ENCODE measurements at places on chromosomes 16 and 17.

GRCh38 chr17:19445105-19445504, 34.1 kb downstream of the RNF112 start:
- DNase-seq, result no peak

DNA sequence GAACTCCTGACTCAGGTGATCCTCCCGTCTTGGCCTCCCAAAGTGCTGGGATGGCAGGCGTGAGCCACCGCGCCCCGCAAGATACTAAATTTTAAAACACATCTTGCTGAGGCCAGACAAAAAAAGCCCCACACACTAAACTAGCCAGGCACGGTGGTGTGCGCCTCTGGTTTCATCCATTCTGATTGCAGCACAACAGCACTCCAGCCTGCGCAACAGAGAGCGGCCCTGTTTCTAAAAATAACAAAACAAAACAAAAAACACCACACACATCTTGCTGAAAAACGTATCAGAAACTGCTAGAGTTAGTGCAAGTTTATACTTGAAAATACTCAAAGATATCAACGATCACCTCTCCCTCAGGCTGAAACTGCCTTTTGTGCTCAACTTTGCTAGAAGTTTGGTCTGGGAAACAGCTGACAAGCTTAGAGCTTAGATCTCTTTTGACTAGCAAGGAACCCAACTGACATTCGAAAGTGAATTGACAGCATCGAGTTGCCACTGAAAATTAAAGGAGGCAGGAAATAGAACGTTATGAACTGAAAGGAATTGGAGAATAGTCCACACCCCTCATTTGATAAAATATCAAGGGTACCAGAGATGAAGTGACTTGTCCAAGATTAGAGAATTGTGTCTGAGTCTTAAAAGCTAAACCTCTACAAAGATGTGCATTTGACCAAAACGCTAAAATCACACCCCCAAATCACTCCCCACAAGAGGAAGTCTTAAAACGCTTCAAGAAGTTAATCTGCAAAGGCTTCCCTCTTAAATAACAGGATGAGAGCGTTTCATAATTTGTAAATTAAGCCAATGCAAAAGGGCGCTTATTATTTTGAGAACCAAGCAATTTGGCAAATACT, 908 bp downstream of the COG4 start:
- DNase-seq, result no peak

DNA sequence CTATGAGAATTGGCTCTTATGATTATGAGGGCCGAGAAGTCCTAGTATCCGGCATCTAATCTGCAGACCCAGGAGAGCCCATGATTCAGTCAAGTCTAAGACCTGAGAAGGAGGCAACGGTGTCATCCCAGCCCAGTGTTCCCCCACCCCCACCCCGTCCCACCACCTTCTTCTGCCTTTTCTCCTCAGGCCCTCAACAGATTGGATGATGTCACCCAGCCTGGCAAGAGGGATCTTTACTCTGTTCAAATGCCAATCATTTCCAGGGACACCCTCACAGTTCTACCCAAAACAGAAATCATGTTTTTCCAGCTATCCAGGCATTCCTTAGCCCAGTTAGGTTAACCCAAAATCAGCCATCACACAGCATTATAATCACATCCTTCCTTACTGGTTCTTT, 10.0 kb upstream of the GAA start:
- DNase-seq, result no peak

DNA sequence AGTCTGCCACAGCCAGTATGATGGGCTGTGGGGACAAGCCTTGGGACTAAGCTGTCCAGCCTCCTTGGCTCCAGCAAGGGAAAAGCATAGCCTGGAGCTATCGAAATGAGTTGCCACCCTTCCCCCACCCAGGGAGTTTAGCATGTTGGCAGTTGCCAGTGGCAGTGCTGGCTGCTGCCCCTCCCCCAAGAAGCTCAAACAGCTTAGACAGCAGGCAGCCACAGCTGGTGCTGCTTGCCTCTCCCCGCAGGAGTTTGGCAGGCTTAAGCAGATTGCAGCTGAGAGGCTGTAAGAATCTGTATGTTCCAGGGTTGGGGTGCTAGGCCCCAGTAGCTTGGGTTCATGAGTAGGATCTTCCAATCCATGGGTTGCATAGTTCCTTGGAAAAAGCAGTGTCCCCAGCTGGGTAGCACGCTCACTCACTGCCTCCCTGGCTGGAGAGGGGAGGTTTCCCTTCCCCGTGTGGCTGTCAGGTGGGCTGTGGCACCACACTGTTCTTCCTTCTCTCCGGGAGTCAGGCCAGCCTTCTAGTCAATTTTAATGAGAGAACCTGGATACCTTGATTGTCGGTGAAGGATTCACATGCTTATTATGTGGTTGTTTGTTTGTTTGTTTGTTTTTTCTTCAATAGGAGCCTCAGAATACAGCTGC, 506.1 kb downstream of the CDH11 start:
- no peak for DNase-seq

GRCh38 chr17:73211745-73212144, 18.9 kb downstream of the COG1 start:
- no peak for DNase-seq

- no peak for DNase-seq
These were observed 114.0 kb downstream of the PRKCB start for GRCh38 chr16:23949630-23950290.

- DNase-seq, result no peak
These were observed 289.1 kb downstream of the CA10 start for GRCh38 chr17:51869387-51869786.

DNA sequence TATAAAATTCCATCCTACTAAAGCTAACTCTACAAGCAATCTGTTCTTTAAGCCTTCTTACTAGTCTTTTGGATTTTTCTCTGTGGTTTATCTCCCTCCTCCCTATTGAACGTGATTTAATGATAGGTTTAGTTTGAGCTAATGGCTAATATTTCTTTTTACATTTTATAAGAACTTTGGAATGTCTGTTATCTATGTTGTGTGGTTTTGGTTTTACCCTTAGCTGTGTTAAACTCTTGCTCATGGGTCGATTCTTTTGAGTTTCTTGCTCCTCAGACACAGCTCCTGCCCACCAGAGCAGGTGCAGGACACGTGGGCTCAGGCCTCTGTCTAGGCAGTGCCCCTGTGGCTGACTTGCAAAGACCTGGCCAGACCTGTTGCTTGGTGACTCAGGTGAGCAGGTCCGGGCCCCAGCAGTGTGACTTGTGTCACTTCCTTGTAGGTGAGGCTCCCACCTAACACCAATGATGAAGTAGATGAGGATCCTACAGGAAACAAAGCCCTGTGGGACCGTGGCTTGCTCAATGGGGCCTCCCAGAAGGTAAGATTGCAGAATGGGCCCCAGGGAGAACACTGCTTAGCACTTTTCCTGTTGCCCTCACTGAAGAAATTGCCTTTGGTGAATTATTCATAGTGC, 45.1 kb downstream of the SF3B3 start:
- no peak for DNase-seq

DNA sequence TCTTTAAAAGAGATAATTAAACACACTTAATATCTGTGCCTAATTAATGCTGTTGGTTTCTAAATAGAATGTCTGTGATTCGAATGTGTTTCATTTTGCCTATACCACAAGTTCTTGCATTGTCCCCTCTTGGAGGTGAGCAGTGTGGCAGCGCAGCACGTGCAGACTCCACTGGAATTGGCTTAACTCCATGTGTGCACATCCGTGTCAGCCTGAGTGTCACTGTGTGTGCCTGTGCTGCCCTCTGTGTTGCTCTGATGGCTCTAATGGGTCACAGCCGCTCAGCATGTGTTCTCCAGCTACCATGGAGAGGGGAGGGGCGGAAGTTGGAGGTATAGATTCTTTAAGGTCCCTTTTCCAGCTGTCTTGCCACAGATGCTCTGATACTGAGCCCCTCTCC, 226.6 kb downstream of the SPECC1 start:
- no peak for DNase-seq

- no peak for DNase-seq
These were observed 199.6 kb upstream of the MAF start for GRCh38 chr16:79800016-79800608.

DNA sequence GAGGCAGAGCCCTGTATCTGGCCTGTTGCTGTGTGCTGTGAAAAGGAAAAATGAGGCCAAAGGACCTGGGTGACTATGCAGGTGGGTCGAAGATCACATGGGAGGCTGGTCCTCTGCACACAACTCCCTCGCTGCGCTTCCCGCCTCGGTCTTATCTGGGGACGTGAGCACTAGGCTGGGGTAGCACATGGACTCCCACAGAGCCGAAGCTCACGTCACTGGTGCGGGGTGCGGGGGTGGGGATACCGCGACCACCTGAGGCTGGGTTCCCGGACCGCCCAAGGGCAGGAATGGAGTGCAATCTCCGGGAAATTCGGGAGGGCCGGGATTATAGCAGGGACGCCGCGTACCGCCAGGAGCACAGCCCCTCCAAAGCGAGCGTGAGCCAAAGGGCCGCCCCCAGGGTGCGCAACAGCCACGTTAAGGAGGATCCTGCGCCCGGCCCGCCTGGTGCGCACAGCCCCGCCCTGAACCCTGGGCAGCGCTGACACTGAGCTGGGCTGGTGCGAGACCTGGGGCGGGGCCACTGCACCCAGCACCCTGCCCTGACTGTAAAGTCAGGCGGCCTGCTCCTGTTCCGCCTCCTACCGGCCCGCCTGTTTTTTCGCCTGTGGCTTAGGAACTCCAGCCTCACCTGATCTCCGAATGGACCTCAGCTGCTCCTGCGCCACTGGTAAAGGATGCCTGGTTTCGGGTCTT, 4.8 kb downstream of the MT1A start:
- DNase-seq, result no peak

DNA sequence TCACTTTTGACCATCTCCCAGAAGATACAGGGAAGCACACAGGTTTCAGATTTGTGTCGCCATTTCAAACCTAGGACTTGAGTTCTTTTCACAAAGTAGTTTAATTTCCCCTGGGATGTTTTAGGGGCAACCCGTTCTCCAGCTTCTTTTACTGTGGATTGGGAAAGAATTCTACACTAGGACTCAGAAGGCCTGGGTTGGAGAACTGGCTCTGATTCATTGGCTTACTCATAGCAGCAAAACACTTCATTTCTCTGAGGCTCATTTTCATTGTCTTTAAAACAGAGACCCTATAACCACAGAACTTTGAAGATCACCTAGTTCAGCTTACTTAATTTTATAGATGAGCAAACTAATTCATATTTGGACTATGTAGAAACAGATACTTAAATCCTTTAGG, 175.9 kb upstream of the SALL1 start:
- DNase-seq, result peak; percentile 25

GRCh38 chr16:22073350-22073749, 19.0 kb upstream of the VWA3A start:
- no peak for DNase-seq

- no peak for DNase-seq
These were observed 1304.7 kb downstream of the CDH8 start for GRCh38 chr16:60731329-60732050.

- DNase-seq, result no peak
These were observed 72.8 kb downstream of the CACNG3 start for GRCh38 chr16:24328835-24329452.

Measured in BJ (cell line).